Foreskin keratinocyte (primary cell): ENCODE measurements at places on chromosomes 2 and 18.

- no peak for DNase-seq
These were observed 333.6 kb downstream of the METTL4 start for GRCh38 chr18:2237706-2238105.

- no peak for DNase-seq
These were observed 61.7 kb upstream of the MYL1 start for GRCh38 chr2:210376694-210377093.

GRCh38 chr2:209721497-209721896, 50.1 kb upstream of the UNC80 start:
- peak; percentile 33 for DNase-seq

GRCh38 chr18:44927127-44927849, 246.6 kb downstream of the SETBP1 start:
- no peak for DNase-seq

- no peak for DNase-seq
These were observed 63.4 kb downstream of the BIN1 start for GRCh38 chr2:127043367-127044164.
